Activated T-helper 1 cell treated with Interleukin-2 at 50 U/mL for 16 hours (primary cell): ENCODE measurements at places on chromosomes 2 and 18.
A peak's percentile ranks its signal among the peaks of the same experiment; 100 is the strongest.

DNA sequence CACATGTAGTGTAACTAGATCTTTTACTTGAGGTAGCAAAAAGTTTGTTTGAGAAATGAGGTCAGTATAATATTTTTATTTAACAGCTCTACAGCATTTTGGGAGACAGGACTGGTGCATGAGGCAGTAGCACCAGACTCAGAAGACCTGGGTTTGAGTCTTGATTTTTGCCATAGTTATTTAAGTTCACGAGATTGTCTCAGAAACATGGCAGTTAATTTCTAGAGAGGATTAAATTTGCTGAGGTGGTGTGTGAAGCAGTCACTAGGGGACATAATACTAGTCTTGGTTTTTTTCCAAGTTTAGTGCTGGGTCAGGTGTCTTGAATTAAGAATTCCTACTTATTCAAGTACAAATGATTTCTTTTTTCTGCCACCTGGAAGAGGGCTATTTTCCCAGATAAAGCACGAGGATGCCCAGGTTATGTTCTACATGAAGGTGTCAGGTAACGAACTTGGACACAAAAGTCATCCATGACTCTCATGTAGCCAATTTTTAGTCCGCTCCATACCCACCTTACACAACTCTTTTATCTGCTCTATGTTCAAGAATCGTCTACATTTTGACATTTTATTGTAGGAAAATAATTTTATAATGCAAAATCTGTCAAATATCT lies 1.4 kb downstream of the MARCHF7 start:
- no peak for DNase-seq

DNA sequence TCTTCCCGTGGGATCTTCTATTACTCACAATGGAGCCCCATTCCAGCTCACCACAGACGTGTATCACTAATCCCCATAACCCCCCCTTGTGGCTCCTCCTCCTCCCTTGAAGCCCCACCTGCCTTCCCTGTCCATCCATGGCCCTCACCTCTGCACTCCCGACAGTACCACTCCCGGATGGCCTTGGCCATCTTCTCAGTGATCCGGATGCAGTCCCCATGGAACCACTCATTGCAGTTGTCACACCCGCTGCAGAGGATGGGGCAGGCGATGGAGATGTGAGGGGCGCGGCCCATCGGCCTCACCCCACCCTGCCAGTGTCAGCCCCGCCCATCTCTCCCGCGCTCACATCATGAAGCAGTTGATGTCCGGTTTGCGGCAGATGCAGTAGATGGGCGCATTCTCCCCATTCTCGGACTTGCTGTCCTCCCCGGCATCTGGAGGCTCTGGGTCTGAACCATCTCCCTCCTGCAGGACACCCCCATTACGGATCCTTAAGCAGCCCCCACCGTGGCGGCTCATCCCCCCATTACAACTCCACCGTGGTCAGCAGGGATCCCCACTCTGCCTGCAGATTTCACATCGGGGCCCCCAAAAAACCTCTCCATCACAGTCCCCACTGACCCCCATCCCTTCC lies 983 bp downstream of the CXXC1 start:
- DNase-seq, result no peak

GRCh38 chr18:58180738-58181353 lies 136.8 kb downstream of the NEDD4L start:
- peak; percentile 15 for DNase-seq

DNA sequence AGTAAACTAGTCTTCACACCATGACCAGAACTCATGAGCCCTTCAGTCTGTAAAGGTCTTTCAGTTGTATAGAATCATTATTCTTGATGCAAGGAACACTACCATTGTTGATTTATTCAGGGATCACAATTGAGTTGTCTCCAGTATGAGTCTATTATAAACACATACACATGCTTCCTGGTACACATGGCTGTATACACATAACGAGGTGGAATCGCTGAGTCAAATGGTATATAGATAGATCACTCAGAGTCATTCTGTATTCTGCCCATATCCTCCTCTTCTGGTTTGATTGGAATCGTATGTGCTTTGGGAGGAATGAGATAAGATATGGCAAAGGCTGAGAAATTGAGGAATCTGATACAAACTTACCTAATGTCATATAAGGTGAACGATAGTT lies 216.0 kb downstream of the UBE2E3 start:
- no peak for DNase-seq

- DNase-seq, result no peak
These were observed 1.1 kb upstream of the SATB2 start for GRCh38 chr2:199458806-199459285.

DNA sequence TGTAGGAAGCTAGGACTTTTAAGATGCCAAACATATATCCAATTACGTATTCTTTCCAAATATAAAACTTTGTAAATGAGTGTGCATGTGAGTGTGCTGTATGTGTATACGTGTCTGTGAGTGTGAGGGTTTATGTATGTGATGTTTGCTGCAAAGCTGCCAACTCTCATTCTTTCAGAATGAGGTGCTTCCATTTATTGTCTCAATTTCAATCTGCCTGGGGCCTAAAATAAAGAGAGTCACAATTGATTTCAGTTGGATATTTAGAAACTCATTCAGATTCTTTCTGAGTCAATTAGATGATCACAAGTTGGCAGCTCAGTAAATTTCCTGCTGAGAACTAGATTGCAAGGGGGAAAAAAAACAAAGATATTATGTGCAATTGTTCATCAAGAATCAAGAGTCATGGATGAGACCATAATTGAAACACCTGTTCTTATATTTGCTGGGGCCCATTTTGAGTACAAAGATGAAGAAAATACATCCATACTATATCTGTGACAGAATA lies 621.2 kb upstream of the ACVR2A start:
- DNase-seq, result no peak
